ENCODE measurements at places on chromosomes 3 and 15.

- DNase-seq: peak; percentile 73
Observed at GRCh38 chr3:111539351-111540331, 2.4 kb upstream of the CD96 start.

GRCh38 chr3:129409541-129409940 lies 18.9 kb downstream of the EFCAB12 start:
- peak; percentile 64 for DNase-seq

DNA sequence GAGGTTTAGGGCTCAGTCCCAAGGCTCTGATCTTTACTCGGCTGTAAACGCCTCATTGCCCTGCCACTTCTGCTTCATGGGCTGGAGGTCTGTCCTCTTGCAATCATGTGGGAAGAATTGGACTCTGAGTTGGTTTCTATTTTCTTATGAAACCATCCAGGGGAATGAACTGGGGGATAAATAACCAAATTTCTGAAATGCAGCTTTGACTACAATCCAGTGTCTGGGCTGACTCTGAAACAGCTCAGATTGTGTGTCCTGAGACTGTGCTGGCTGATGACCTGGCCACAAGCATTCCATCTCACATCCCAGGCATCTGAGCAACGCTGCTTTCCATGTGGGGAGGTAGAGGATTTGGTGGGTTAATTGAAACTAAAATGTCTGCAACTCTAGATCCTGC lies 71.0 kb upstream of the GALNT15 start:
- DNase-seq: peak; percentile 67

DNA sequence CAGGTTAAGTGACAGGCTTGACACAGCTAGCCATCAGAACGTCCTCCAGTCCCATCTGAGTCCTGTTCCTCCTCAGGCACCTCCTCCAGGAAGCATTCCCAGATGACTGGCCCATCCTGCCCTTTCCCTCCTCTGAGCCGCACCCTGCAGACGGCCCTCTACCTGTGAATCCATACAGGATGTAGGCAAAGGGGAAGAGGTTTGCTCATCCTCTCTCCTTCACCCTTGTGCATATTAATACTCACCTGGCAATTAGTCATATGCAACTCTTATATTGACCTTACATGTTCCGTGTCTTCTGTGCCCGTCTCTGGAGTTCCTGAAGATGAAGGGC lies 61.9 kb downstream of the SMAD3 start:
- DNase-seq: no peak

GRCh38 chr3:16813336-16813735 lies 71.4 kb upstream of the PLCL2 start:
- no peak for DNase-seq

DNA sequence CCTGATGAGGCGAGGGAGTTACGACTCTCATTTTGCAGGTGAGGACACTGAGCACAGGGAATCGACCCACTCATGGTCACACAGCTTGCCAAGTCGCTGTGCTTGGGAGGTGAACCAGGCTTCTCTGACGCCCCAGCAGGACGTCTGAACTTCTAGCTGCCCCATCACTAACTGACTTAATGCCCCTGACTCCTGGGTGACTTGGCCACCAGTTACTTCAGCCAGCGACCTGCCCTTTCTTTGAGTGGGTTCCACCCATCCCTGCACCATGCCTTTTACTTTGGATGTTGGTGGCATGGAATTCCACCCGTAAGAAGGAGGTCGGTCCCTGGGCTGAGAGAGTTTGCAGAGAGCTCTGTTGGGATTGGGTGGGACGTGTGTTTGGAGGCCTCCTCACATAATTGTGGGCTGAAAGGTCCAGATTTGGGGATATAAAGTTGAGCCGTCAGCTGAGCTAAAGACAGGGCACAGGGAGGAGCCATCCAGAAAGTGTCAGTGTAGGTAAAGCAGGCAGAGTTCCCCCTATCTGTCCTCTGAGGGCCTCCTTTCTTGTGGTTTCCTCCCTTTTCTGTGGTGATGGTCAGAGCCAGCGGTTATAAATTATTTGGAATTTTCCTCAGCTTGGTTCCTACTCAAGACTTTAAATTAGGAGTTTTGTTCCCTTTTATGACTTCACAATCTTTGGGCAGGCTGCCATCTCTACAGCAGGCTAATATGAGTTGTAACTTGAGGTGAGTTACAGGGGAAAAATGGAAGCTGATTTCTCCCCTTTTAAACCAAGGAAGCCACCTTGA lies 55.0 kb downstream of the FLNB start:
- DNase-seq: peak; percentile 87

All from choroid plexus epithelial cell (primary cell).